ENCODE measurements at places on chromosomes 4 and X.

- DNase-seq, result no peak
- H3K36me3 ChIP-seq, result no peaks in the 10 kb centered on the region
- no peaks in the 10 kb centered on the region for H3K27me3 ChIP-seq
Measured at GRCh38 chrX:137792214-137792613, 226.3 kb downstream of the ZIC3 start.

GRCh38 chr4:113750296-113750695 is 11.2 kb downstream of the CAMK2D start:
- no peak overlapping the region for H3K27ac ChIP-seq
- no peaks in the 10 kb centered on the region for H3K27me3 ChIP-seq
- no peaks in the 10 kb centered on the region for H3K4me1 ChIP-seq
- H3K4me3 ChIP-seq, result no peak overlapping the region
- H3K36me3 ChIP-seq, result no peaks in the 10 kb centered on the region

GRCh38 chr4:165877286-165877685 is 4.2 kb downstream of the TLL1 start:
- no peaks in the 10 kb centered on the region for H3K27me3 ChIP-seq
- H3K27ac ChIP-seq, result no peak overlapping the region
- DNase-seq, result no peak
- no peak overlapping the region for H3K4me3 ChIP-seq

- no peaks in the 10 kb centered on the region for H3K4me1 ChIP-seq
- no peaks in the 10 kb centered on the region for H3K27me3 ChIP-seq
- H3K4me3 ChIP-seq, result no peak overlapping the region
- no peak overlapping the region for H3K27ac ChIP-seq
- no peaks in the 10 kb centered on the region for H3K36me3 ChIP-seq
- no peak for DNase-seq
Measured at GRCh38 chrX:17814557-17814956, 46.5 kb downstream of the RAI2 start.

- no peak overlapping the region for H3K4me3 ChIP-seq
- no peaks in the 10 kb centered on the region for H3K27me3 ChIP-seq
- H3K27ac ChIP-seq, result no peak overlapping the region
- no peaks in the 10 kb centered on the region for H3K36me3 ChIP-seq
- DNase-seq, result no peak
Measured at GRCh38 chr4:177482367-177482766, 40.1 kb upstream of the AGA start.

GRCh38 chr4:185682236-185682635 is 129.8 kb downstream of the SORBS2 start:
- no peaks in the 10 kb centered on the region for H3K27me3 ChIP-seq
- H3K36me3 ChIP-seq, result no peaks in the 10 kb centered on the region
- peaks cover 13% of the 10 kb centered on the region for H3K4me1 ChIP-seq

GRCh38 chr4:153497988-153498967 is 32.1 kb downstream of the TMEM131L start:
- DNase-seq, result no peak
- H3K36me3 ChIP-seq, result no peaks in the 10 kb centered on the region
- no peaks in the 10 kb centered on the region for H3K27me3 ChIP-seq

DNA sequence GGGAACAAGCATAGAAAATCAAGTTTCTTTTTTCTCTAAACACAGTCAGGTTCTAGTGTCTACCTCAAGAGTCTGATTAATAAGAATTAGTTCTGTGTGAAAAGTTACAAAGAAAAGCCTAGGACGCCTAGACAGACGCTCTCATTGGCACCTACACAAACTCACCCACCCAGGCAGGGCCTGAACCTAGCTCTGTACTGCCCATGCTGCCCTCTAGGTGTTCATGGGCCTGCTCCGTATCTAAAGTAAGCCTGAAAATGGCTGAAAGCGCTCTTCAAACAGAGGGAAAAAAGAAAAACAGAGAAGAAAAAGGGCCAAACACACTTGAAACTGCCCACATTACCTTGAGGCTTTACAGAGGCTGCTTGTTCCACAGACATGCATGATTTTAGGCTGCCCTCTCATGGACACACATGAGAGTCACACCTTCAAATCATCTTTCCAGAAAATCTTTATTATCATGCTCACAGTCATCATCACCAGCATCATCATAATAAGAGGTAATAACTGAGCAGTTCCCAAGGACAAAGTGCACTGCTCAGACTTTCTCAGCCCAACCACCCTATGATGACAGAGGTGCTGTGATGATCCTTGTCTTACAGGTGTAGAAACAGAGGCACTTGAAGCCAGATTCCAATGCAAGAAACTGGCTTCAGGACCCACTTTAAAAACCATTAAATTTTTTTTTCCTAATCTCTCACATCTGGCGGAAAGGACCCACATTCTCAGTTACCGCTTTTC is 49.6 kb downstream of the MAP7D2 start:
- H3K4me1 ChIP-seq, result no peaks in the 10 kb centered on the region
- peak; percentile 34 for DNase-seq
- H3K27me3 ChIP-seq, result no peaks in the 10 kb centered on the region
- no peak overlapping the region for H3K4me3 ChIP-seq

- no peaks in the 10 kb centered on the region for H3K4me1 ChIP-seq
- no peaks in the 10 kb centered on the region for H3K36me3 ChIP-seq
- H3K27me3 ChIP-seq, result no peaks in the 10 kb centered on the region
- peak overlapping the region; percentile 80 for H3K27ac ChIP-seq
- no peak for DNase-seq
Measured at GRCh38 chrX:80807606-80807991, 2.1 kb downstream of the BRWD3 start.

DNA sequence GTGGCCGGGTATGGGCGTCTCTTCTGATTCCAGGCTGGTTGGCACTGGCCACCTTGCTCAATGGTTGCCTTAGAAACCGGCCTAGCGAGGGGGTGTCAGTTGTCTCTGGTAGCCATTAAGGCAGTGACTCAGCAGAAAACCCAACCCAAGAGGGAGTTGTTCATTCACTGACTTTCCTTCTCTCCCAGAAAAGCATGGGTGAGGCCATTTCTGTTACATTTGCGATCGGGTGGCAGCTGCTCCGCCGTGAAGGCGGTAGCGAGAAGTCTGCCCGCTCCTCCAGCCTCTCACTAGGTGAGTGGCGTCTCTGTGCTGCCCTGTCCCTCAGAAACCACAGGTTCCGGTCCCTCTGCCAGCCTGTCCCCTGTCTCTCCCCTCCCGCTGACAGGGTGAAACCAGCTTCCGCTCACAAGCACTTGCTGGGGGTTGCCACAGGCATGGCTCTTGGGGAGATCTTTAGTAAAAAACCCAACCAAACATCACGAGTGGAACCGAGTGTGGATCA is 17.4 kb downstream of the IRAK1 start:
- no peaks in the 10 kb centered on the region for H3K27me3 ChIP-seq
- H3K27ac ChIP-seq, result peak overlapping the region; percentile 36
- H3K4me1 ChIP-seq, result peaks cover 3% of the 10 kb centered on the region
- peak; percentile 51 for DNase-seq
- H3K4me3 ChIP-seq, result no peak overlapping the region
- H3K36me3 ChIP-seq, result no peaks in the 10 kb centered on the region

- H3K4me1 ChIP-seq, result no peaks in the 10 kb centered on the region
- H3K27ac ChIP-seq, result no peak overlapping the region
- H3K4me3 ChIP-seq, result no peak overlapping the region
Measured at GRCh38 chr4:41957634-41958033, 22.4 kb downstream of the TMEM33 start.

DNA sequence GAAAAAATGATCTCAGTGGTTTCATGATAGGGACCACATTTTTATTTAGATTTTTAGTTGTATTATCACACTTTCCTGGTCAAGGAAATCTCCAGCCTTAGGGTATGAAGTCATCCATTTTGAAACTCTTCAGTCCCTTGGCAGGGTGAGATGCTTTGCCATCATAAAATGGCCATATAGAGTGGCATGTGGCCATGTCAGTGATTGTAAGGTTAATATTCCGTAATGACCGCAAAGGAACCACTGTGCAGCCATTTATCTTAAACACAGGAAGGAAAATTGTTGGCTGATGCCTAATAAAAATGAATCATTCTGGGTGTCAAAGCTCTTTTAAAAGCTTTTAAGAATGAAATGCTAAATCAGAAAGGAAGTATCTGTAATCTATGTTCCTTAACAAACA is 35.6 kb downstream of the COMMD8 start:
- no peak overlapping the region for H3K4me3 ChIP-seq
- no peaks in the 10 kb centered on the region for H3K4me1 ChIP-seq
- H3K27me3 ChIP-seq, result no peaks in the 10 kb centered on the region
- no peaks in the 10 kb centered on the region for H3K36me3 ChIP-seq
- no peak for DNase-seq
- H3K27ac ChIP-seq, result no peak overlapping the region

DNA sequence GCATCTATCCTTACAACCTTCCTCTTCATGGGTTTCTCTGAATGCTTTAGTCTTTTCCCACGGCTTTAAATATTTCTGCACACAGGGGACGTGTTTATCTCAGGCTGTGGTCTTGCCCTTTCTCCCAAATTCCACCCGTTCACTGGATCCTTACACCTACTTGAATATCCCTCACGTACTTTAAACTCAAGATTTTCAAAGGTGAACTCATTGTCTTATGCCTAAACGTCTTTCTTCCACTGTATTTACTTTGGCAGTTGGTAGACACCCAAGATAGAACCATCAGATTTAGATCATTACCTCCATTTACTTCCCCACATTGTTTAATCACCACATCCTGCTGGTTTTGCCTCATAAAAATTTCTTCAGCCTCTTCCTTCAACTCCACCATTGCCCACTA is 269.2 kb downstream of the CBLL2 start:
- no peaks in the 10 kb centered on the region for H3K27me3 ChIP-seq
- H3K4me3 ChIP-seq, result no peak overlapping the region
- H3K27ac ChIP-seq, result no peak overlapping the region
- H3K4me1 ChIP-seq, result no peaks in the 10 kb centered on the region
- no peak for DNase-seq

DNA sequence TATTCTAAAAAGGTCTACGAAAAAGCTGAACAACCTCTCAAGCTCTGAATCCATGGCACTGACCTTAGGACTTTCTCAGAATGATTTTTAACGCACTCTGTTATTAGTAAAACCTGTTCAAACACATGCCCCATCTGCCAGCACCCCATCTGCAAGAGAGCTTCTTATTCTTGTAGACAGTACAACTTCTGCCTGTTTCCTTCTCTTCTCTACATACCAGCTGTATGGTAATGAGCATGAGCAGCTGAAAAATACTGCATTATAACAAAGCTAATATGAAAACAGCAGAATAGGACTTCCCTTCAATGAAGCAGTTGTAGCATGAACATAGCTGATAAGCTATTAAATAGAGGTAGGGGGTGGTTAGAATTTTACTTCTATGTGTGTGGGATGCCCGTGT is 167.9 kb downstream of the FBXW7 start:
- H3K4me3 ChIP-seq, result no peak overlapping the region
- H3K36me3 ChIP-seq, result no peaks in the 10 kb centered on the region
- DNase-seq, result no peak

GRCh38 chr4:145554691-145555090 is 64.5 kb upstream of the MMAA start:
- H3K4me3 ChIP-seq, result no peak overlapping the region
- peaks cover 5% of the 10 kb centered on the region for H3K36me3 ChIP-seq
- no peak for DNase-seq
- no peak overlapping the region for H3K27ac ChIP-seq
- H3K4me1 ChIP-seq, result peaks cover 14% of the 10 kb centered on the region
- no peaks in the 10 kb centered on the region for H3K27me3 ChIP-seq

- H3K4me3 ChIP-seq, result no peak overlapping the region
- H3K27ac ChIP-seq, result no peak overlapping the region
- H3K4me1 ChIP-seq, result no peaks in the 10 kb centered on the region
- H3K36me3 ChIP-seq, result no peaks in the 10 kb centered on the region
Measured at GRCh38 chrX:30489323-30489722, 88.2 kb downstream of the TASL start.

DNA sequence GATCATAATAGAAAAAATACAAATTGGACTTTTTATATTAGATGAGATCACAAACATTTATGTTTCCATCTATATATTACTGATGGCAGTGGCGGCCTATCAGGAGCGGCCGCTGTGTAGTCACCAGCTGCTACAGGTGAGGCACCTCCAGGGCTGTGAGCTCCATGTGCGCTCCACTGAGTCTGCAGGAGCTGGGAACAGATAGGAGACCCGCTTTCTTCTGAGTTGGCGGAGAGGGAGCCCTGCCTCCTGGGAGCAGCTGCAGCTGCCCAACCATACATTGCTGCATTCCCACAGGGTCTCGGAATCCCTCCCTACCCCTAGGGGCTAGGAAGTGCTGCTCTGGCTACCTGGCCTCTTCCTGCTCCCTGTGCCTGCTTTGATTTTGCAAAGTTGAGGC is 812.9 kb downstream of the PDHA2 start:
- no peaks in the 10 kb centered on the region for H3K27me3 ChIP-seq
- DNase-seq, result no peak
- no peaks in the 10 kb centered on the region for H3K36me3 ChIP-seq
- H3K27ac ChIP-seq, result no peak overlapping the region
- H3K4me3 ChIP-seq, result no peak overlapping the region

- H3K4me1 ChIP-seq, result peaks cover 3% of the 10 kb centered on the region
- H3K27ac ChIP-seq, result no peak overlapping the region
- H3K4me3 ChIP-seq, result no peak overlapping the region
- H3K36me3 ChIP-seq, result no peaks in the 10 kb centered on the region
Measured at GRCh38 chrX:123476611-123477219, 256.1 kb downstream of the THOC2 start.

DNA sequence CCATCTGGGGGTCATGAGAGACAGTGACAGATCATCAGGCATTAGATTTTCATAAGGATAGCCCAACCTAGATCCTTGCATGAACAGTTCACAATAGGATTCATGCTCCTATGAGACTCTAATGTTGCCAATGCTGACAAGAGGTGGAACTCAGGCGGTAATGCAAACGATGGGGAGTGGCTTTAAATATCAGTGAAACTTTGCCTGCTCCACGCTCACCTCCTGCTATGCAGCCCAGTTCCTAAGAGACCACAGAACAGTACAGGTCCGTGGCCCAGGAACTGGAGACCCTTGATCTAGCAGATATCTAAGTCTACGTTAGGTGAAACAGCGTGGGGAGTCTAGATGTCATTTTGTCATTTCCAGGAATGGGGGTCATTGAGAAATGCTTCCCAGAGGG is 165.7 kb downstream of the OR13H1 start:
- H3K27ac ChIP-seq, result no peak overlapping the region
- no peaks in the 10 kb centered on the region for H3K36me3 ChIP-seq
- no peak for DNase-seq
- no peaks in the 10 kb centered on the region for H3K27me3 ChIP-seq

DNA sequence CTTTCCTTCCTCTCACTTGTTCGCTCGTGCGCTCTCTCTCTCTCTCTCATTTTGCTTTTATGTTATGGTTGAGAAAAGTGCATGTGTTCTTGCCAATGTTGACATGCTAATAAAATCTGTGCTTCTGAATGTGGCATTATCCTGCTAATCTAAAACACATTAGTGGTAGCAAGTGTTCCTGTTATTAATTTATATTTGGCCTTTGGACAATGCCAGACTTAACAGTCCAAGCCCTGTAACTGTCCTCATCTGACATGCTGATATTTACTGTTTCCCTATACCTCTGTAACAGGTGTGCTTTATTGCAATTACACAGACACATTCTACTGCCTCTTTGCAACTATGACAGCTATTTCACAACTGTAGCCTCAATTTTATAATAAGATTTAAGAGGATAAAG is 2.7 kb downstream of the PPARGC1A start:
- no peak overlapping the region for H3K4me3 ChIP-seq
- peaks cover 16% of the 10 kb centered on the region for H3K4me1 ChIP-seq
- H3K27ac ChIP-seq, result no peak overlapping the region
- H3K36me3 ChIP-seq, result no peaks in the 10 kb centered on the region
- DNase-seq, result no peak

Measured in body of pancreas (tissue), 4 donors.